ENCODE measurements at places on chromosomes 5 and 9.

DNA sequence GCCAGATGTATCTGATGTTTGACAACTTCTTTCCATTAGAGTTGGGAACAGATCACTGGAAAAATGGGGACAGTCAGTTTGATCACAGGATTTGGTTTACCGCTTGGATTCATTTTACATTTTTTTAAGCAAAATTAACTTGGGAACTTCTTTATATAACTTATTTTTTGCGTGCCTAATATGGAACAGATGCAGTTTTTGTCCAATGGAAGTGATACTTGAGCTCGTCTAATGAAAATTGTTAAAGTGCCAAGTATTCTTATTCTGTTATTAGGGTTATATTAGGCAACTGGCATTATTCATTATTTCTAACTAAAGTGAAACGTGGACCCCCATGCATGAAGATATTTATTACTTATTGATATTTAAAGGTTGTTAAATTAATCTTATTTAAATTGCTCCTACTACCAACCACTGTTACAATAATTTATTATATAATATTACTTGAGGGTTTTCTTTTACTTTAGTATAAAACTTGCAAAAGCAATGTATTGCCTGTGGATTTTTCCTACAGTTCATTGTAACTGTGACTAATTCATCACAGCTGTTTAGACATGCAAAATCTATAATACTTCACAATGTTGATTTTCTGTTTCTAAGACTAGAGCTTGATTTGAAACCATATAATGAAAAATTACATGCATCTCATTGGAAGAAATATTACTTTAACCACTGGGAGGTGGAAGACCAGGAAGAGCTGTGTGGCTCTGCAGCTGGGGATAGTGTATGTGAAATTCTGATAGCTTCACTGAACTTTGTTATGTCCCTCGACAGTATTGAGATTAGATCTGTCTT is 787.3 kb upstream of the WWC1 start:
- no peak for DNase-seq

GRCh38 chr5:178529080-178529479 is 61.1 kb downstream of the COL23A1 start:
- DNase-seq: no peak

GRCh38 chr5:139051392-139051791 is 146.8 kb downstream of the SIL1 start:
- no peak for DNase-seq

GRCh38 chr5:115179030-115179393 is 9.3 kb upstream of the TRIM36 start:
- DNase-seq: no peak

DNA sequence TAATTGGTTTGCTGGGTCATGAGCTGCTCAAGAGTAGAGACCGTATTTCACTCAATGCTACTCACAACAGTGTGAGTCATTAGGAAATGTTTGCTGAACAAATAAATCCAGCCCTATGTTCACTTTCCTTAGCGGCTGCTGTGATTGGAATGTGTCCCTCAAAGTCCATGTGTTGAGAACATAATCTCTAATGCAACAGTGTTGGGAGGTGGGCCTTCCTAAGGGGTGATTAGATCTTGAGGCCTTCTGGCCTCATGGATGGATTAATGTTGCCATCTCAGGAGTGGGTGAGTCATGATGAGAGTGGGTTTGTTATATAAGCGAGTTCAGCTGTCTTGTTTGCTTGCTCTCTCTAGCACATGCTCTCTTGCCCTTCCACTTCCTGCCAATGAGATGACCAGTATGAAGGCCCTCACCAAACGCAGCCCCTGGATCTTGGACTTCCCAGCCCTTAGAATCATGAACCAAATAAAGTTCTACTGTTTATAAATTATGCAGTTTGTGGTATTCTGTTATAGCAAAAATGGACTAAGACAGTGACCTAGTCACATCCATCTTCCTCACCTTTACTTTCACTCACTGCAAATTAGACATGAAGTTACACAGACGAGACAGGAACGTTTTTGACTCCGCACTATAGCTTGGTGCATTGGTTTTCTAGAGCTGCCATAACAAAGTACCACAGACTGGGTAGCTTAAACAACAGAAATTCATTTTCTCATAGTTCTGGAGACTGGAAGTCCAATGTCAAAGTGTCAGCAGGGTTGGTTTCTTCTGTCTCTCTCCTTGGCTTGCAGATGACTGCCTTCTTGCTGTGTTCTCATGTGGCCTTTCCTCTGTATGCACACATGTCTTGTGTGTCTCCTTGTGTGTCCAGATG is 50.9 kb upstream of the FAM169A start:
- no peak for DNase-seq

- peak; percentile 28 for DNase-seq
Observed at GRCh38 chr5:172293054-172293744, 9.6 kb upstream of the UBTD2 start.

- no peak for DNase-seq
Observed at GRCh38 chr9:15889555-15889954, 336.7 kb downstream of the CCDC171 start.

GRCh38 chr5:123120197-123120596 is 31.2 kb downstream of the PRDM6 start:
- no peak for DNase-seq

- DNase-seq: no peak
Observed at GRCh38 chr5:116646611-116647289, 72.1 kb upstream of the SEMA6A start.

DNA sequence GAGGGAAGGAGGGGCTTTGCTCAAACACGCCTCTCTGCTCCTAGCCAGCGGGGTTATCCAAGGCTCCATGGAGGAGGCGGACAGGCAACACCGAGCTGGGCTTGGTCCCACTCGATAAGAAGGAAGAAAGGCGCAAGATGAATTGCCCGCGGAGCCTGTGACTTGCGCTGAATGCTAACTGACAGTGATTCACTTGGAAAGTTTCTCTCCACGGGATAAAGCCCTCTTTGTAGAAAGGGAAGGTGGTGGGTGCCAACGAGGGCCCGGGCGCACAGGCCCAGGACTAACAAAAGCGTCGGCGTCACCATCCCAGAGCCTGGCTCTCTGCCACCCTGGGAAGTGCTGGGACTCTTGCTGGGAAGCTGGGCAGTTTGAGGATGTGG is 76.0 kb downstream of the VAV2 start:
- DNase-seq: no peak

DNA sequence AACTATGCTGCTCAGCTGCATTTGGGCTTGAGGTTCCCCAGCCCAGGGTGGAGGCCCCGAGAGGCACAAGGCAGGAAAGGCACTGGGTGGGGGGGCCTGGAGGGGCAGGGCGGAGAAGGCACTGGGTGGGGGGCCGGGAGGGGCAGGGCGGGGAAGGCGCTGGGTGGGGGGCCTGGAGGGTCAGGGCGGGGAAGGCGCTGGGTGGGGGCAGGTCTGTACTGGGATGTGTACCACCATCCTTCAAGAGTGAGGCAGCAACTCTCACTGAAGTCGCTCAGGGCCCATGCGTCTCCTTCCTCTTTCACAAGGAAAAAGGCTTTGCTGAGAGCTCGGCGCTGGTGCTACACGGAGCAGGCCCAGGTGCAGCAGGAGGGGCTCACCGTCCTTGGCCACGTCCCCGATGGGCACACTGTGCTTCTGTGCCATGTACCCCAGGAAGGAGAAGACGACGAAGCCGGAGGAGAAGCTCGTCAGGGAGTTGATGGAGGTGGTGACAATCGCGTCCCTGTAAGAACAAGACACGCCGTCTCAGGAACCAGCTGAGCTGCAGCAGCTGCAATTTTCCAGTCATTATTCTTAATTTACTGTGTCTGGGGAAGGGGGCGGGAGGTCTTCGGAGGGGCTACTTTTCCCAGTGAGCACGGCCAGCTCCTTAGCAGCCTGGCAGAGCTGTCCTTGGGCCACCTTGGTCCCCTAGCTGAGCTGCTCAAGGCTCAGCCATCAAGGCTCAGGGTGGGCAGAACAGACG is 30.8 kb downstream of the SLC6A3 start:
- DNase-seq: no peak

DNA sequence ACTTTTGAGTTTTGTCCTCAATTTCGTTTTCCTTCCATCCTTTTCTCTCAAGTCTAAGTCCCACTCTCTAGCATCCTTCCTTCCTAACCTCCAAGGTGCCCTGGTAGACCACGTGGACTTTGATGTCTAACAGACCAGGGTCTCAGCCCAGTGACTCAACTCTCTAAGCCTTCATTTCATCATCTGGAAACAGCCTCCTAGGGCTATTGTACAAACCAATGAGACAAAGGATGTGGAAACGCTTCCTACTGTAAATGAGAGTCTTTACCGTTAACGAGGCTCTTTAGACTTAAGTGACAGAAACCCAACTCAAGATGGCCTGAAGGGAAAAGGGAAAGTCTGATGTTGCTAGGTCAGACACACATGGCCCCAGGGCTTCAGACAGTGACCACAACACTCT is 49.2 kb upstream of the CPLX2 start:
- DNase-seq: no peak

DNA sequence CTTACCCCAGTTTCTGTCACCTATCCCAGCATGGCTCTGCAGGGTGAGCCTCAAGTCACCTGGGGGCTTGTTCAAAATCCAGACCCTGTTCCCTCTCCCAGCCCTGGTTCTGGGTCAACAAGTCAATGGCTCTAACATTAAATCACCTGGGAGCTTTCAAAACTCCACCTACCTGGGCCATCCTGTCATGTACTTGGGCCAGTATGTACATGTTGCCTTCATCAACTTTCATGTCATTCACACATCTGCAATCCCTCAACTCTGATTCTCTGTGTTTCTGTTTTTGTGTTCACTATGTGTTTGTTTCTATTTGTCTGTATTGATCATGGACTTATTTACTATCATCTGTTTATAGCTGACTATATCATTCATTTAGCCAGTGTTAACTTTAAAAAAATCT is 2.1 kb upstream of the SH3GLB2 start:
- DNase-seq: no peak

DNA sequence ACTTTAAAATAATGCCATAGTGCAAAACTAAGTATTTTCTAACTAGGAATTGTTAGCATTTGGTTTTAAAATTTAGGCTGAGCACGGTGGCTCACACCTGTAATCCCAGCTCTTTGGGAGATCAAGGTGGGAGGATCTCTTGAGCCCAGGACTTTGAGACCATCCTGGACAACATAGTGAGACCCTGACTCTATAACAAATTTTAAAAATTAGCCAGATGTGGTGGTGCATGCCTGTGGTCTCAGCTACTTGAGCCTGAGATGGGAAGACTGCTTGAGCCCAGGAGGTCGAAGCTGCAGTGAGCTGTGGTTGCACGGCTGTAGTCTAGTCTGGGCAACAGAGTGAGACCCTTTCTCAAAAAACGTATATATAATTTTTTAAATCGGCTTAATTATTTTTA is 4.9 kb downstream of the OTULIN start:
- DNase-seq: no peak

DNA sequence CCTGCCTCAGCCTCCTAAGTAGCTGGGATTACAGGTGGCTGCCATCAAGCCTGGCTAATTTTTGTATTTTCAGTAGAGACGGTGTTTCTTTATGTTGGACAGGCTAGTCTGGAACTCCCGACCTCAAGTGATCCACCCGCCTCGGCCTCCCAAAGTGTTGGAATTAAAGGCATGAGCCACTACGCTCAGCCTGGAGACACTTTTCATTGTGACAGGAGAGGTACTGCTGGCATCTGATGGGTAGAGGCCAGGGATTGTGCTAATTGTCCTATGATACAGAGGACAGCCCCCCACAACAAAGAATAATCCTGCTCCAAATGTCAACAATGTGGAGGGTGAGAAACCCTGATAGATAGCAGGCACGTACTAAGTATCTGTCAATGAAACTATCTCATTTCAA is 91.3 kb upstream of the SLC25A48 start:
- no peak for DNase-seq

DNA sequence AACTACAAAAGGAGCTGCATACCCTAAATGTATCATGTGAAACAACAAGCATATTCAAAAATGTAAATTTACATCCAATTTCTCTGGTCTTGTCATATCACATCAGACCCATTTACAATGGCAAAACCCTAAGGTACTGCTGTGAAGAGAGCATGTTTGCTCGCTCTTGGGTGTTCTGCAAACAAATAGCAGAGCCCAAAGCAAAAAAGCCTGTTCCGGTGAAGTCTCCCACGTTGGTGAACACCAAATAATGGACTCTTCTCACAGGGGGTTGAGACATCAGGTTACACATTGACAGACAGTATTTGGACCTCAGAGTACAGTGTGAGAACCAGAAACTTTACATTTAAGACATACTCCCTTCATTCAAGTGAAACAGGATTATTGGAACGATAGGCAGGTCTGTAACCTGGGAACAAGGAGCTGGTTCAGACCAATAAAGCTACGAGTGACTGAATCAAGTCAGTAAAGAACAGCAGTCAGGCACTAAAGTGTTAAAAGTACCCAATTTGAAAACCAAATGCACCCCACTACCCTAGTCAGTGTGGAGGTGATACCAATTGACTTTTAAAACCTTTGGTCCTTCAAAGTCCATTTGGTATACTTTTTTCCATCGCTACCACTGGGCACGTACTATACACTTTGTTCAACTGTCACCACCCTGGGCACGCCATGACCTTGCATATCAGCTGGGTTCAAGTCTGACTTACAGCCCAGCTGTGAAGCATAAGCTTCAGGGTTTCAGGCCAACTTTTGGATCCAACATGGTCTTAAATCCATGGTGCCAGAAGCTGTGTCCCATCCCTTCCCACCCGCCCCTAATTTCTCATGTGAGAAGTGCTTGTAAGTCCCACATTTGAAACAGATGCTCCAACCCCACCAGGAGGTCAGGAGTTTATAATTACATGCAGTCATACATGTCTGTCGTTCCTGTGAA is 36.4 kb downstream of the ETF1 start:
- no peak for DNase-seq

DNA sequence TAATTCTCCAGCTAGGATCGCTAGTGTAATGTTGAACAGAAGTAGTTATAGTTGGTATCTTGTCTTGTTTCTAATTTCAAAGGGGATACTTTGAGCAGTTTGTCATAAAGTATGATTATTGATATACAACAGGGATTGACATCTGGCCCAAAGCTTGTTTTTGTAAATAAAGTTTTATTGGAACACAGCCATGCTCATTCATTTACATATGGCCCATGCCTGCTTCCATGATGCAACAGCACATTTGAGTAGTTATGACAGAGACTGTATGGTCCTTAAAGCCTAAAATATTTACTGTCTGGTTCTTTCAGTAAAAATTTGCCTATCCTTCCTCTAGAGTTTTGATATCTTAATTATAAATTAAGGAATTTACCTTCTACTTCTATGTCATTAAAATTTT is 69.8 kb downstream of the RPS6 start:
- DNase-seq: no peak

DNA sequence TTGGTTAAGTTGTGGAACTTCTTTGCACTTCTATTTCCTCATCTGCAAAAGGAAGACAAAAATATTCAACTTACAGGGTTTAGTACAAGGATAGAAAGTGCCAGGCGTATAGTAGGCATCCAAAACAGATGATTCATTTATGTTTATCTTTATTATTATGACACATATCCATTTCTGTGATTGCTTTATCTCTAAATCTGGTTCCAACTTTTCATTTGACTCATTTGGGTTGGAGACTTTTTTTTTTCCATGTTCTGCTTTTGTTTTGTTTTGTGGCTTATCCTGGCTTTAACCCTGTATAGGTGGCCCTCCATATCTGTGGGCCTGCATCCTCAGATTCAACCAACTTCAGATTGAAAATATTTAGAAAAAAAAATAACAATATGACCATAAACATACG is 186.7 kb upstream of the SLC24A2 start:
- no peak for DNase-seq

GRCh38 chr5:74098941-74099340 is 472.9 kb downstream of the ARHGEF28 start:
- no peak for DNase-seq
